GM19239 (cell line): ENCODE measurements at places on chromosomes 12 and 14.

- no peak for DNase-seq
Measured at GRCh38 chr12:12365446-12365802, 8.5 kb downstream of the BORCS5 start.

DNA sequence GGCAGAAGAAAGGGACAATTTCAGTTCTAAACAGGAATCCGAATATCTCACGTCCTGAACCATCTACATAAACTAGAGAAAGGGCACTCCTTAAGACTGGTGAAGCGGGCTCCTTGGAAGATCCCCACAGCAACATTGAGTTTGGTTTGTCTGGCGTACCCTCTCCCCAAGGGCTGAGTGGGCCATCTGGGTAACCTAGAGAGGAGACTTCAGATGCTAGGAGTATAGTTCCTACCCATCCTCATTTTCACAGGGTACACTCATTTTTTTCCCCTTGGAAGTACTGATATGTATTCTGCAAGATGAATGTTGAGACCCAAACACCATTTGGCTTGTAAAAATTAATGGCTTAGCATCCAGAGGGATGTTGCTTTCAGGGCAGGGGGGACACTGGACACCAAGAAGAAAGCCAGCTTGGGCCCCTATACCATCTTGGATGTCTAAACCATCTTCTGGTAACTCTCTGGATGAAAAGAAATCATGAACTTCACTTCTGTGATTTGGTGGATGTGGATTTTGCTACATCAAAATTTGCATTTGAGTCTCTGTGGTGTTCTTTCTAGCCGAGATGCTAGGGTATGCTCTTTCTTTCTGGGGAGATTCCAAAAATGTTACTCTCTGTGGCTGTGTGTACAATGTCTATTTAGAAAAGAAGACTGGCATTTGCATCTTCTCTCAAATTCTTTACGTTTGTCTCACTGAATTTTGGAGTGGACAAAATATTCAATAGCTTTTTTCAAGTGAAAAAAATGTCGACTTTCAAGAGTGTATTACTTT, 97.7 kb downstream of the ETV6 start:
- DNase-seq: no peak

- DNase-seq: no peak
Measured at GRCh38 chr12:128815779-128816642, 7.7 kb downstream of the SLC15A4 start.

DNA sequence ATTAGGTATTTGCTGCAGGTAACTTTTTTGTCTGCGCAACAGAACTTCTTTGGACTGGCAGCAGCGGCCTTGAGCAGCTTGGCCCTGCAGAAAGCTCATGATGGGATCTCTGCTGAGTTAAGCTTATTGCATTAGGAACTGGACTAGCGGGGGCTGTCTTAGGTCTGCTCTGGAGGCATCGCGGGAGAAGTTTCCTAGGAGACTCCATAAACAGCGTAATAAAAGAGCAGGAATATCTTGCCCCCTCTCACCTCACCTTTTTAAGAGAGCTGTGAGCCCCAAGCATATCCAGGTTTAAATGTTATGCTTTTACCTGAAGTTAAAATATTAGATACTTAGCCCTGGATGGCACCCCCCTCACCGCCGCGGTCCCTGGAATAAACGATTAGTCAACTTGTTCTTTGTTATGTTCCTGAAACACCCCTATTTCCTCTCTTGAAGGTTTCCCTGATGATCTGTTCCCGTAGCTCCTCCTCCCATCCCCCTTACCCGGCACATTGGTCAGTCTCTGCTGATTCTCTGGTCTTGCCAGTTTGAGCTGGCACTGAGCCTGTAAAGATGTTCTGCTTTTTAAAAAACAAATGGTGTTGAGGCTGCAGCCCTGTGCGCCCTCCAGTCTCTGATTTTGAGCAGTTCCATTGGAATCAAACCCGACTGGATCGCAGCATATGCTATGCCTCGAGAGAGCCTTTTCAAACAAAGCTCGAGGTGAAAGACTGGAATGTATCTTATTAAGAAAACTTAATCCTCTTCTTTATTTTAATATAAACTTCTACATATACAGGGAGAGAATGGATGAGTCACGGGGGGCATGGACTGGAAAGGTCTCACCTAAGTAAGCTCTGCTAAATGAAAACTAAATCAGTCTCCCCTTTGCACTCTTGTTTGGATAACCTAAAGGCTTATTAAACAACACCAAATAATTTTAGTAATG, 1.9 kb downstream of the MLXIP start:
- DNase-seq: no peak

DNA sequence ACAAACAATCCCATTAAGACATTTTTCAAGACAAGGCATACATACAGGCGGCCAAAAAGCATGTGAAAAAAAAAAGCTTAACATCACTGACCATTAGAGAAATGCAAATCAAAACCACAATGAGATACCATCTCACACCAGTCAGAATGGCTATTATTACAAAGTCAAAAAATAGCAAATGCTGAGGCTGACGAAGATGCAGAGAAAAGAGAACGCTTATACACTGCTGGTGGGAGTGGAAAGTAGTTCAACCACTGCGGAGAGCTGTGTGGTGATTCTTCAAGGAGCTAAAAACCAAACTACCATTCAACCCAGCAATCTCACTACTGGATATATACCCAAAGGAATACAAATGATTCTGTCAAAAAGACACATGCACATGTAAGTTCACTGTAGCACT, 216.7 kb downstream of the FOXG1 start:
- DNase-seq: no peak

DNA sequence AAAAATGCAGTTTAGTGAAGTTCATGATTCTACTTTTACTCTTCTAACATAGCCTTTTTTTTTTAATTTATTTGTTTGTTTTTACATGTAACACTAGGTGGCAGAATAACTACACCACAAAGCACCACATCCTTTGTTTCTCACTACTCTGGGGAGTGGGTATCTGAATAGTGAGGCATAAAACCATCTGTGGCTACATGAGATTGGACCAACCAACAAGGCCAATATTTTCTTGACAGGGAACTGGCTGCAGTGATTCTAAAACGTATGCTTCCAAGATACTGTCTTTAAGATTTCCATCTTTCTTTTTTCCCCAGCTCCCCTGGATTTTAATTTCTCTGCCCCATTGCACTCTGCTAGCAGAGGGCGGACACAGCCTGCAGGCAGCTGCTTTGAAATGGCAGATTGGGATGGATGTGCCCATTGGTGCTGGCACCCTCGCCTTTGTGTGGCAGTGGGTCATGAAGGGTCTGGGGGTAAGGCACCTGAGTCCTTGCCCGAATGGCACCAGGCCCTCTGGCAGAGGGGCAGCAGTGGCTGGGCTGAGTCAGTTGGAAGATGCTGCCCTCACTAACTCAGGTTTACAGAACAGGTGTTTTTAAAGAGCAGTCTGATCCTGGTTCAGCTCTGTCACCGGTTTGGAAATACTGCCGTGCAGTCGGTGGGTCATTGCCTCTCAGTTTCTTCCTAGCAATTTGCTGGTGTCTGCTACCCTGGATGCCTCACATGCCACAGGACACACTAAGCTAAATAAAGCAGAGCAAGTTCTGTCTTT, 429.1 kb downstream of the RAD51B start:
- no peak for DNase-seq

DNA sequence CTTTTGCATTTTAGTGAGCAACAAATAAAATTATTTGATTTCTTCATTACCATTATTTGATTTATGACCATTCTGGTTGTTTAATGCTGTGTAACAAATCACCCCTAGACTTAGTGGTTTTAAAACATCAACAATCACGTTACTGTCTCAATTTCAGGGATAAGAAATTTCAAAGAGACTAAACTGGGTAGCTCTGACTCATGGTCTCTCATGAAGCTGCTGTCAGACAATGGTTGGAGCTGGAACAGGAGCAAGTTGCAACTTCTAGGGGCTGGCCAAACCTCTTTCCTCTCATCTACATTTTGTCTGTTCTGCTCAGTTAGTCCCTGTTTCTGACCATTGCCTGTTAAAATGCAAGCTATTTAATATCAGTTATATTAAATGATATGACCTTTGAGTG, 517.0 kb downstream of the KCNH5 start:
- DNase-seq: no peak

GRCh38 chr14:104218361-104219180, 80.2 kb downstream of the KIF26A start:
- no peak for DNase-seq

- no peak for DNase-seq
Measured at GRCh38 chr14:99818503-99819036, 25.4 kb downstream of the EML1 start.
